ENCODE measurements at places on chromosomes 5 and 9.

GRCh38 chr9:127876764-127877562 is 512 bp downstream of the AK1 start:
- DNase-seq = no peak

- DNase-seq = no peak
Observed at GRCh38 chr9:8627976-8628679, 828.5 kb upstream of the DMAC1 start.

DNA sequence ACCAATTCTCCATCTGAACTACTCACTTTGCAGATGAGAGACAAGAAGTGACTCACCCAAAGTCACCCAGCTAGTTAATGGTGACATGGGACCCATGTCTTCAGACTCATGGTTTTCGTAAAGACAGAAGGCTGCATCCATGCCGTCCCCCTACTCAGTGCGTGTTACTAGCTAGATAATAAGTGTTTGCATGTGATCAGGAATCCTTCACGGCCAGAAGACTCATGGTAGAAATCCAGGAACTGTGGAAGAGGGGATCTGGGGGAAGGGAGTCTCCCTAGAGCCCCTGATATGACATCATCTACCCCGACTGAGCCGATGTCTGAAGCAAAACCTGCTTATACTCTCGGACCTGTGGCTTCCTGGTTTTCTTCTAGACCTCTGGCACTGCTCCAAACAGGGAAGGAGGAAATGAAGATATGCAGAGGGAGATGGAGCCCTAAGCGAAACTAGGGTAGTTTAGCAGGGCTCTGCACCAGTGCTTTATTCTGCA is 3.3 kb downstream of the RNF183 start:
- DNase-seq = no peak

- no peak for DNase-seq
Observed at GRCh38 chr5:126921241-126922091, 108.9 kb downstream of the MARCHF3 start.

DNA sequence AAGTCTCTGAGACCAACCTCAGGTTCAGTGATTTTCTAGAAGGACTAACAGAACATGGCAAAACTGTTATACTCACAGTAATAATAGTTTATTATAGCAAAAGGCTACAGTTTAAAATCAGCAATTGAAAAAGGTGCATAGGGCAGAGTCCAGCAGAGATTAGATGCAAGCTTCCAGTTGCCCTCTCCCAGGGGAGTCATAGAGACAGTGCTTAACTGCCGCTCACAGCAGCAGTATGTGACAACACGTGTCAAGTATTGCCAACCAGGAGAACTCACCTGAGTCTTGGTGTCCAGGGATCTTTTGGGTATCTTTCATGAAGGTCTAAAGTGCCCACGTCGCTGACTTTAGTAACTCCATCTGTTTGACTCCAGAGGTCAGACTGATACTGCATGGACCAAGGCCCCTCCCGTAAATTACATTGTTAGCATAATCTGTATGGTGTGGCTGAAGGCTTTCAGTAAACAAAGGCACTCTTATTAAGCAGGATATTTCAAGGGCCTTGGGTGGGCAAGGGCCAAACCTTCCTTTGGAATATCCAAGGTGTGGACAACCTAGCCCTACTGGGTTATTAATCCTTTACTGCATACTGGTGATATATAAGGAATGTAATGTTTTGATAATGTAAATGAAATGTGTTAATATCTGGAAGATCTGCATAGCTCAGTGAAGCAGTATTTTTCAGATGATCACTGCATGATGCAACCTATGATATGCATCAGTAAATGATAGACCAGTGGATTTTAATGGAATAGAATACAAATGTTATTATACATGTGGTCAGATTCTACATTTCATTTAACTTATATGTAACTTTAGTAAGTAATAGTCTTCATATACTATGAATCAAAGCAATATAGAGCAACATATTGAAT is 44.0 kb downstream of the RASA1 start:
- DNase-seq = no peak

DNA sequence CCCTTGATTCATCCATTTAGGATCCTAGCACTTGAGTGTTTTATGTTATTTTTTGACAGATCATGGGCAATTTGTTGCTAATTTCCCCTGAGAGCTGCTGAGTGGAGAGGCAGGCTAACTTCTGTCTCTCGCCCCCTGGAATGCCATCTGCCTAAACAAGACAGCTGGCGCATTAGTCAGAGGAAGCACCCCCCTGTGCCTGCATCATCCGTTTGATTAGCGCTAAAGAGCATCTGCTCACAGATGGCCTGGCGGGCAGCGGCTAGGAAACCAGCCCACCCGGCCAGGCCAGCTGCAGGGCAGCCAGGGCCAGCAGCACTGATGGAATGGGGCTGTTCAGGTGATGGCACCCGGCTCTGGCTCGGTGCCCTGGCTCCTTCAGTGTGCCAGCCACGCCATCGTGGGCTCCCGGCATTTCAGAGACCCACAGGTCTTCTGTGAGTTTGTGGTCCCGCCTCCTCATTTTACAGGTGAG is 22.9 kb upstream of the ASS1 start:
- no peak for DNase-seq

- DNase-seq = no peak
Observed at GRCh38 chr9:128637656-128638055, 19.0 kb downstream of the DYNC2I2 start.

DNA sequence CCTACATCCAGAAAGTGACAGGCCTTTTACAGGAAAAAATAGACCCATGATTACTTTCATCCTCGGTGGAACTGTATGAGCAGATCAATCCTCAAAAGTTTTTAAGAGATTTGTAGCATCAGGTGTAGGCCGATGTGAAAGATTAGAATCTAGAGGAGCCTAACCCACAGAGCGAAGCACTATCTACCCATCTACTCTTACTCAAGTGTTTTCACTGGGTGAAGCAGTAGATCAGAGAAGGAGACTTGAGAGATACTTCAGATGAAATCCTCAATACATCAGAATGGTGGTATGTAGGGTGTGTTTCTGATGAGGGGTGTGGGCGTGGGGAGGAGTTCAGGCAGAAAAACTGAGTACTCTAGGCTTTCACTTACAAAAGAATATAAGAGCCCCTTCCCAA is 192.8 kb downstream of the FER start:
- DNase-seq = peak; percentile 50

GRCh38 chr5:6387970-6388369 is 9.6 kb upstream of the MED10 start:
- no peak for DNase-seq

GRCh38 chr9:131627326-131627647 is 82.0 kb downstream of the PRRT1B start:
- DNase-seq = no peak

DNA sequence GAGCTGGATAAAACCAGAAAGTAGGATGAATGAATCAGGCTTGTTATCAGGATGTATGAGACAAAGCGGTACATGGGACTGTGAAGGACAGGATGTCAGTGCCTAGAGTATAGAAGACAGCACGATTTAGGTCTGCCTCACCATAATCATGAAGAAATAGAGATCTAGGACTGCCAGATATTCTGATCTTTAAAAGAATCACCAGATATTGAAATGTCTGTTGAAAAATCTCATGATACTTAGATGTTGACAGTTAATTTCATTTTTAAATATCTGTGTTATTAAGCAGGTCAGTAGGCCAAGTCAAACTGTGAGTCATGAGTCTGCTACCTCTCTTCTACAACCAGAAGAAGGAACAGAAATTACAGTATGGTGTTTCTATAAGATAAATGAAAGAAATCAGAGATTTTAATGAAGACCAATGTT is 65.0 kb downstream of the ST8SIA4 start:
- DNase-seq = no peak

- no peak for DNase-seq
Observed at GRCh38 chr5:59002162-59002825, 419.4 kb downstream of the RAB3C start.

All from T-helper 2 cell (primary cell).